ENCODE measurements at places on chromosomes 7 and 10.

- no peak for DNase-seq
Observed at GRCh38 chr7:27188386-27189294, 3.6 kb upstream of the HOXA11 start.

GRCh38 chr7:54839575-54840213 is 80.7 kb upstream of the SEC61G start:
- peak; percentile 16 for DNase-seq

GRCh38 chr10:93806903-93807302 is 49.2 kb downstream of the LGI1 start:
- no peak for DNase-seq

GRCh38 chr7:151060416-151061212 is 1.2 kb downstream of the SLC4A2 start:
- peak; percentile 56 for DNase-seq

- no peak for DNase-seq
Observed at GRCh38 chr10:126955934-126956711, 50.9 kb downstream of the DOCK1 start.

DNA sequence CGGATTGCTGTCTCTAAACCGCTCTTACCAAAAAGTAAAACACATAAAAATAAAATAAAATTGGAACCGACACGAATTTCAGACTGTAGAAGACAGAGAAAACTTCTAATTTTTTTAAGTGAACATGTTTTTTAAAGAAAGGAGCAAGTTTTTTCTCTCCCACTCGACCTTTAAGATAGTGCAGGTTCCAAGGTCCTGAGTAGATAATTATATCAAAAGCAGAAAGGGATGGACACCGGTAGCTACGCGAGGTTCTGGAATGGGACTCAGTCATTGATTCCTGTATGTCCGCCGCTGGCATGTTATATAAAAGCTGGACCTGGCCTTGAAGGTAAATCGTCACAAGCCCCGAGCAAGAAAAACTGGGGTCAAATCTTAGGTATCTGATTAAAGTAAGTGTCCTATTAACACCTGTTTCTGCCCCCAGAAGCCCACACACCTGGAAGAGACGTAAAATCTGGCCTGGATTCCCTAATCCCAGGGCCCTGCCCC is 462 bp upstream of the CISD1 start:
- no peak for DNase-seq

- no peak for DNase-seq
Observed at GRCh38 chr7:151889406-151890354, 12.8 kb upstream of the PRKAG2 start.

Measured in NAMALWA (cell line).